ENCODE measurements at places on chromosomes 6 and 20.

- DNase-seq, result peak; percentile 65
Measured at GRCh38 chr6:159833556-159833955, 33.5 kb downstream of the PNLDC1 start.

GRCh38 chr6:31965700-31966099 is 6.2 kb downstream of the DXO start:
- no peak for DNase-seq

DNA sequence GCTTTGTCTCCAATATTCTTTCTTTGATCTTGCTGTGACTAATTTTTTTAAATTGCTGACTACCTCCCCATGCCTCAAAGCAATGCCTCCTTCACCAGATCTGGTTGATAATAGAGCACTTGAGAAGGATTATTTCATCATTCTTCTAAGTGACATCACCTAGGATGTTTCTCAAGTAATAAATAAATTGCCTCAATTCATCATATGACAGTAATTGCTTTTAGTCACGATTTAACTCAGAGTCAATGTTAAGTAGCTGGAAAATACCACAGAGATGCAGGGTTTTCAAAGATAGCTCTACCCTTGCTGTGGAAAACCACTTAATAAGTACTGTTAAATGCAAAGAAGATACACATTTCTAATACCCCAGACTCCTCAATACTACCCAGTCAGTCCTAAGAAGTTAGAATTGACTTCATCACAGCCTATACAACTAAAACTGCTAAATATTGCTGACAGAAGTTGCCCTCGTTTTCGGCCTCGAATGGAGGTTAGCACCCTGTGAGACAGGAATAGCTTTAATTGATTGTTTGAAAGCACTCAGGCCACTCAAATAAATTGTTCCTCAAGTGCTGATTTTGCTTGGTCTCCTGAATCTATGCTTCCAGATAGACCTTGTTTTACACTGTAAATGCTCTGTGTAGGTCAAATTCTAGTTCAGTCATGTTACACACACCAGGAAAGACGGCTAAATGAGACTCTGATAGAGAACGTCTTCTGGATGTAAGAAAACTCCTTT is 640.6 kb upstream of the CHD6 start:
- DNase-seq, result no peak

DNA sequence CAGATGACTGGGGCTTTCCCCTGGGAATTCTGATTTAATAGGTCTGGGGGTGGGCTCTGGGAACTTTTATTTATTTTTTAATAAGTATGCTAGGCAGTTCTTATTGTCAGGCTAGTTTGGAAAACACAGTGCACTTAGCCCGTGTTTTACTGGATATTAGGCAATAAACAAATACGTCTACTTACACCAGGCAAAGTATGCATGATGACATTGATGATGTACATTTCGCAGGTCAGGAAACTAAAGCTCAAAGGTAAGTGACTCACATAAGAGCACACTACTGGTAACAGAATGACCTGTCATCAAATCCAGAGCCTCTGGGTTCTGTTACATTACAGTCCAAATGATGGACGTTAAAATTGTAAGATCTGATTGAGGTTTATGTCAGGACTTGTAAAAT is 144.4 kb upstream of the EXOC2 start:
- DNase-seq, result no peak

GRCh38 chr6:21263531-21264287 is 329.8 kb upstream of the SOX4 start:
- peak; percentile 73 for DNase-seq

- DNase-seq, result peak; percentile 88
Measured at GRCh38 chr20:53940907-53941545, 129.4 kb downstream of the BCAS1 start.

GRCh38 chr6:70673054-70673453 is 5.4 kb downstream of the SMAP1 start:
- no peak for DNase-seq

DNA sequence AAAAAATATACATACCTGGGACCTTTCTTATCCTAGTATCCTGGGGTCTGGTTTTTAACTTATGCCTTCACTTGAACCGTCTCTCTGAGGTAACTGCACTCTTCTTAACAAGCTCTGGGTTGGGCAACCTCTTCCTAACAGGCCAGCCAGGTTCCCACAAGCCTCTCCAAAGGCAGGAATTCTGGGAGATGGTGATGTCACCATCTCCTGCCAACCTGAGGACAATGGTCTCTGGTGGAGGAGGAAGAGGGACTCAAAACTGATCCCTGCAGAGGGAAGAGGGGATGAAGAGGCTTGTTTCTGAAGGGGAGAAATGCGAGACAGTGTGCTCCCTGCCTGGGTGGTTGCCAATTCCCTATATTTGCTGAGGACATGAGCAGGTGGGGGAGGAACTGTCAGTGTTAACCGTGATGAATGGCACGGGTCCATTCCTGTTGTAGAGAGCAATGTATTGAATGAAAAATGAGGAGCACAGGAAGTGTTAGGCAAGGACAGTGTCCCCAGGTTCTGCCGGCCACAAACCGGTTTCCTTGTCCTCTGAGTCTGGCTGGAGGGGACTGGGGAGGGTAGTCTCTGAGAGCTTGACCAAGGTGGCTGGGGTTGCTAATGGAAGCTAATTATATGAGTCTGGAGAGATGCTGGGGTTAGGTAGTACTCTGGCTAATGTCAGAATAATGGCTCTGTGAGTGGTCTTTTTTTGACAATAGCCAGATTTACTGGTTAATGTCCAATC is 95.5 kb downstream of the KCNB1 start:
- DNase-seq, result no peak

DNA sequence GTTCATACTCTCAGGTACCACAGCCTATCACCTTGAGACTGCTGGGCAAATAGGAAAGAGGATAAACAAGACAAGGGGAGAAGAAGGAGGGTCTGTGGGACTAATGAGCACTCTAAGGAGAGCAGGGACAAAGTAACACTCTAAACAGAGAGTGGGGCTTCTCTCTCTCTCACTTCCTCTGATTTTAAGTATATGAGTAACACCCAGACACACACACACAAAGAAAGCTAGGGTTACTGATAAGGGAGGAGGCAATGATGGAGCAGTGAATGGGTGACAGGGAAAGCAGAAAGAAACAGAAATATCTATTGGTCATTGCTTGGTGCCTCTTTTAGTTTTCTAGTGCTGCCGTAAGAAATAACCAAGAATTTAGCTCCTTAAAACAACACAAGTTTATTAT is 96.2 kb upstream of the RNF217 start:
- DNase-seq, result no peak

GRCh38 chr20:58004146-58004545 is 224.3 kb downstream of the ANKRD60 start:
- DNase-seq, result no peak

DNA sequence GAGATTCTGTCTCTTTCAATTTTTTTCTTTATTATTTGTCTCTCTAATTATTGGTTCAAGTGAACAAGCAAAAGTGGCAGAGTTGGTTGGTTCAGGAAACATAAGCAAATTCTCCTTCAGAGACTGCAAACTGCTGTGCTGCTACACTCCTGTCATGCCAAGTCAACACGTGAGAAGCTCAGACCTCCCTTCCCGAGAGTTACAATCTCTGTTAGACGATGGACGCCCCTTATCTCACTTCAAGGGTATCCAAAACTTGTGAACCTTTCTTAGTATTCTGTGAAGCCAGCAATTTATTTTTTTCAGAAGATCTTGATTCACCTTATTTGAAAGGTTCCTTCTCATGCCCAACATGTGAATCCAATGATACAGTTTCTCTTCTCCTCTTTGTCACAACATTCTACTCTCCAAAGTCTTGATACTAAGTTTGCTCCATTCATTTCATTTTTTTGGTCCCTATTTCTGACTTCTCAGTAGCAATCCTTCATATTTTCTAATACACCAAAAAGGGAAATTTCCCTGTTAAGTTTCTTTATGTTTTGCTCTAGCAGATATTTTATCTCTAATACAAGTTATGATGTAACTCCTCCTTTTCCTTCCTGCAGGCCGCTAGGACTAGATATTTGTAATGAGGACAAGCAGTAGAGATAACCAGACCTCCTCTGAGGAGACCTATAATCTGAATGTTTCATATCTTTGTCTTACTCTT is 448.8 kb upstream of the CITED2 start:
- DNase-seq, result no peak

DNA sequence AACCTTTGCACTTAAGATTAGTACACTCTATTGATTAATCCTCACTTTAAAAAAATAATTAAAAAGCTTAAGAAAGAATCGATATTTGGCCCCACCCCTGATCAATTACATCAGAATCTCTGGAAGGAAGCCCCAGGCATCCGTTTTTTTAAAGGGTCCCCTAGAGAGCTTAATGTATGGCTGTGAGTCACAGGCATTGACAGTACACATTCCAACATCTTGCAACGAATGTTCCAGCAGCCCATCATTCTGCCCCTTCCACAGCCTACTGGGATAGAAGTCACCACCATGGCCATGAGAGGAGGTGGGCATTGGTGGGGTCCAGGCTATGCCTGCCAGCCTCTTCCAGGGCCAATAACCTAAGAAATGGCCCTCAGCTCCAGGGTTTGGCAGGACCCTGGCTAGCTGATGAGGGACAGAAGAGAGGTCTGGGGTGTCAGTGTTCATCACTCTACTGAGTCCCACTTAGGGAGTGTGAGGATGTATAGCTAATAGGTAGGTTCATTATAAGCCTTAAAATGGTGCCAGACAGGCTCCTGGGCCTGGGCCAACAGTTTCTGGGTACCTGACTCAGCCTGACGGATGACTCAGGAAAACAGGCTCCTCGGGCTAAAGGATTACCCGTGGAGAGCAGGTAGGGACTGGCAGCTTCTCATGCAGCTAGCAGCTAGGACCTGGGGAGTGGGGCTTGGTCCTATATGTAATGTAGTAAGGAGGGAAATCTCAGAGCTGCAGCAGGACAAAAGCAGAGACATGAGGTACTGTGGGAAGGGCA is 40.4 kb downstream of the MDGA1 start:
- DNase-seq, result no peak

- DNase-seq, result no peak
Measured at GRCh38 chr6:52201046-52201445, 14.9 kb downstream of the IL17A start.

GRCh38 chr6:43969158-43969981 is 157.9 kb downstream of the MRPL14 start:
- DNase-seq, result no peak

GRCh38 chr6:1322156-1322555 is 10.3 kb downstream of the FOXQ1 start:
- no peak for DNase-seq

GRCh38 chr20:46963758-46964617 is 69.3 kb downstream of the EYA2 start:
- no peak for DNase-seq

DNA sequence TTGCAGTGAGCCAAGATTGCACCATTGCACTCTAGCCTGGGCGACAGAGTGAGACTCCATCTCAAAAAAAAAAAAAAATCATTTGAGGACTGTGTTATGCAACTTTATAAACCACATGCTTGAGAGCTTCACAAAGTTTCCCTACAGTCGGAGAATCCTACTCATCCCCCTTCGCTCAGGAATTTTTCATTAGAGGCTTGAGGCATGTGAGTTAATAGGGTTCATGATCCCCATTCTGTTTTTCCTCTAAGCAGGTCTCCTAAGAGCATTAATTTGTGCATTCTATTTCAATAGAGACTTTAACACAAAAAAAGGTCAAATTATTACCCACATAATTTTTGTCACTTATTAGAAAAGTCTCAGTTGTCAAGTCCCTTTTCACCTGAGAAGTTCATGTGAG is 103.7 kb upstream of the SOX4 start:
- no peak for DNase-seq

DNA sequence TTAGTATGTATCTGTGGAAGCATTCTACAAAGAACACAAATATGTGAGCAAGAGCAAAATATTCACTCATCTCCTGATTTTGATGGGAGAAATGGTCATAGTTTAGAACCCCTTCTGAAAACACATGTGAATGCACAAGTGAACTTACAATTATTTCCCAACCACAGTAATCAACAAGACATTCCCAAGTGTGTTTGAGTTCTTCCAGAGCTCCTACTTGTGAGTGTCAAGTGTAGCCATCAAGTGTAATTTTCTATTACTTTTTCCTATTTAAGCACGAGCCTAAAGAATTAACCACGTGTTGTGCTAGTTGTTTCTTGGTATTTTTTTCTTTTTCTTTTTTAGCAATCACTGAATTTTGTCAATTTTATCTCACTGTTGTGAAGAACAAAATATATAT is 402.3 kb downstream of the NKAIN2 start:
- no peak for DNase-seq

DNA sequence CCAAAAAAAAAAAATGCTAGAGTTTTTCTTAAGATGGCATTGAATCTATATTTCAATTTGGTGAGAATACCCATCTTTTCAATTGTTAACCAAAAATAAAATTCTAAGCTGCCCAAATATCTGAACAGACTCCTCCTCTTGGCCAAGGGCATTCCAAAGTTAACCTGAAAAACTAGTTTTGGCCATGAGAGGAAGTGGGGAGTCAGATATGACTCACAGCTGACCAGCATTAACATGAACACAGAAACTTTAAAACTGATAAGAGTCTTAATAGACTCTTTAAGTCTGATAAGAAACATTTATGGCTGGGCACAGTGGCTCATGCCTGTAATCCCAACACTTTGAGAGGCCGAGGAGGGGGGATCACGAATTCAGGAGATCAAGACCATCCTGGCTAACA is 171.3 kb downstream of the FAXC start:
- no peak for DNase-seq

- DNase-seq, result no peak
Measured at GRCh38 chr6:138999949-139000725, 12.1 kb upstream of the REPS1 start.

DNA sequence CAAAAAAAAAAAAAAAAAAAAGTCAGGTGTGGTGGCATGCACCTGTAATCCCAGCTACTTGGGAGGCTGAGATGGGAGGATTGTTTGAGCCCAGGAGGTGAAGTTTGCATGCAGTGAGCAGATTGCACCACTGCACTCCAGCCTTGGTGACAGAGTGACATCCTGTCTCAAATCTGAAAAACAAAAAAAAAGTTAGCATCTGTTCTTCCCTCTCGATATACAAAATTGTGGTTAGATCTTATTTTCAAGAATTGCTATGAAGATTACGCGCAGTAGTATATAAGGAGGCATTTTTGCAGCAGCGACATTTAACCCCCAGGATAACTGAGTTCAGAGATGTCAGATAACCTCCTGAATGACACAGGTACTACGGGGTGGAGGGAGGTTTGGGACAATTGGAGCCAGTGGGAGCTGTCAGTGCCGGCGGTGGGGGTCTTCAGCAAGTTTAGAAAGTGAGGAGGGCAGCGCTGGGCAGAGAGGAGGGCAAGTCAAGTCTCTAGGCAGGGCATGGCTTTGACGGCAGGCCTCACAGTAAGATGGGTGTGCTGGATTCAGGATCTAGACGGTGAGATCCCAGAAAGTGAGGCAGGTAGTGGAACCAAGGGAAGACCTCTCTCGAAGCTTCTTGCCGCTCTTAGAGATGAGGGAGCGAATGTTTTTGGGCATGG is 26.2 kb upstream of the MRPS18A start:
- DNase-seq, result no peak

- DNase-seq, result no peak
Measured at GRCh38 chr20:61220131-61220530, 31.9 kb upstream of the CDH4 start.

Measured in stromal cell of bone marrow (primary cell).